ENCODE measurements at places on chromosomes 5 and 9.

DNA sequence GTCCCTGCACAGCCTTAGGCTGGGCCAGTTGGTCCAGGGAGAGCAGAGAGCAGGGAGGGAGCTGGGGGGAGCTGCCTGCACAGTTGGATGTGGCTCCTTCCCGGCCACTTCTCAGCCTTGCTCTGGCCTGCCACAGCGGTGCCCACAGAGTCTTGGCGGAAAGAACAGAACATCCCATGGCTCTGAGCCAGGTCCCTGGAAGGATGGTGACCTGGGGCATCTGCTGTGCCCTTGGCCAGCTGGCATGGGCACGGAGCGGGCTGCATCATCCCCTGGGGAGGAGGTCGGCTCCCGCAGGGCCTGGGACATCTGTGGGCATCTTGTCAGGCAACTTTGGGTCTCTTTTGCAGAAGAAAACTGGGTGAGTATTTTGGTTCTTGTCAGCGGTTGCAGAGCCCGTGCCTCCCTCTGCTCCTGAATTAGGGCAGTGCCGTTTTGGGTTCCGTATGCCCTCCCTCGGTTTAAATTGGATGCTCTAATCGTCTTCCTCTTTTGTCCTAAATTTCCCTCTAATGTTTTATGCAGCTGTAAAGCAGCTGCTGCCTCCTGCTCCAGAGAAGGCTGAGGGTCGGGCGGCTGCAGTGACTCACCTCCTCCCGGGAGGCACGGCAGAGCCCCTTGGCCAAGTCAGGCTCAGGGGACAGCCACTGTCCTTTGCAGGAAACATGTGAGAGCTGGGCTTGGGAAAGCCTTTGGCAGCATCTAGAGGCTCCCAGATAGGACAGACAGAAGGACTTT lies 10.5 kb upstream of the NACC2 start:
- no peak for DNase-seq

- DNase-seq = no peak
These were observed 219.1 kb downstream of the C9orf50 start for GRCh38 chr9:129401623-129402370.

- DNase-seq = no peak
These were observed 448.3 kb downstream of the NTRK2 start for GRCh38 chr9:85117831-85118230.

DNA sequence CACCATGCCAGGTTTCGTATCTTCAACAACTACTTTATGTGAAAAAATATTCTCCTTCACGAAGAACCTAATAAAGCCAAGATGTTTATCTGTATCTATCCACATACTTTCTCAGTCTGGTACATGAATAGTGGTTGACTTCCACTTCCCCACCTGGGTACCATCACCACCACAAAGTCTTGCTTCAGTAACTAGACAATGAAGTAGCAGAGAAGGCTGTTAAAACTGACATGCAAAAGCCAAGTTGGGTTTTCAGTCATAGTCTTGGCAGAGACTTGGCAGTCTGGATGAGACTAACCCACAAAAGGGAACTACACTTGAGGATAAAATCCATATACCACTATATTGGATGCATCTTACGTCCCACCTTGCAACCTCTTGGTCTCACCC lies 5.0 kb downstream of the P4HA2 start:
- DNase-seq = no peak

- DNase-seq = no peak
These were observed 80.6 kb upstream of the ZNF366 start for GRCh38 chr5:72587661-72588308.

DNA sequence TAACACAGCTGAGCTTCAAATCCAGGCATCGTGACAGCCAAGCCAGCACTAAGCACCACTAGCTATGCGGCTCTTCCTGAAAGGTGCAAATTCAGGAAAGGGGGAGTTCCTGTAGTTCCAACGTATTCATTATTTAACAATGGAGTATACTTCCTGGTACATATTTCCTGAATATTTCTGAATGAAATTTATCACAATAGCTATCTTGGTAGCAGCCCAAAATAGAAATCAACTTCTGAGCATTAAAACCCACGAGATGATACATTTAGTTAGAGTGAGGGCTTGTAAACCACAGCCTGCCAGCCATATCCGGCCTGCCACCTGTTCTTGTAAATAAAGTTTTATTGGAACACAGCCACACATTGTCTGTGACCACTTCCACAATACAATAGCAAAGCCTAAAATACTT lies 109.7 kb upstream of the RETREG1 start:
- no peak for DNase-seq

GRCh38 chr5:74616236-74617146 lies 24.0 kb downstream of the ENC1 start:
- no peak for DNase-seq

- DNase-seq = no peak
These were observed 259.3 kb downstream of the CEMIP2 start for GRCh38 chr9:71509054-71509453.

DNA sequence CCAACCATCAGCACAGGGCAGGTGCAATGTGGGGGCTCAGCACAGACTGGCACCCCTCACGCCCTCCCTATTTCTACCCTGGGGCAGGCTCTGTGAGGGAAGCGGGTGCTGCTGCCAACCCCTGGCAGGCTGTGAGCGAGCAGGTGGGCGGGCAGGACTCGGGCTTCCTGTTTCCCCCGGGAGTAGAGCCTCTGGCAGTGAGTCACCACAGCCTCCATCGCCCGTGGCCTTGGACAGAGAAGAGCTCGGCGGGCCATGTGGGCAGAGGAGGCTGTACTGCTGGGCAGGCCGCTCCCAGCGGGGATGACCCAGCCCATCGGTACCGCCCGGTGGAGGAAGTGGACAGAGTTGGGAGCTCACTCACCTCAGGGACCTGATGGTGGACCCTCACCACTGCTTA lies 16.6 kb downstream of the KCNT1 start:
- no peak for DNase-seq

DNA sequence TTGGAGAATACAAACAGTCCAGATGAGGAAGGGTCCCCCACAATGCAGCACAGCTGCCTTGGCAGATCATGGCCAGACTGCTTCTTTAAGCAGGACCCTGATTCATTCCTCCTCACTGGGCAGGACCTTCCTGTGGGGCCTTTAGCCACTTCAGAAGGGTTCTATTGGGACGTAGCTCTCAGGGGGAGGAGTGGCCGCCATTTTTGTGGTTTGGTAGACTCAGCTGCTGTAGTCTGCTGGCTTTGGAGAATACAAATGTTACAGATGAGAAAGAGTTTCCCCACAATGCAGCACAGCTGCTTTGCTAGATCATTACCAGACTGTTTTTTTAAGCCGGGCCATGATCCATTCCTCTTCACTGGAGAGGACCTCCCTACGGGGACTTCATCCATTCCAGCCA lies 57.4 kb downstream of the TMEM38B start:
- DNase-seq = no peak

- DNase-seq = no peak
These were observed 198.1 kb downstream of the SYK start for GRCh38 chr9:90999425-91000397.

- DNase-seq = no peak
These were observed 4.8 kb downstream of the HBEGF start for GRCh38 chr5:140341591-140341990.

DNA sequence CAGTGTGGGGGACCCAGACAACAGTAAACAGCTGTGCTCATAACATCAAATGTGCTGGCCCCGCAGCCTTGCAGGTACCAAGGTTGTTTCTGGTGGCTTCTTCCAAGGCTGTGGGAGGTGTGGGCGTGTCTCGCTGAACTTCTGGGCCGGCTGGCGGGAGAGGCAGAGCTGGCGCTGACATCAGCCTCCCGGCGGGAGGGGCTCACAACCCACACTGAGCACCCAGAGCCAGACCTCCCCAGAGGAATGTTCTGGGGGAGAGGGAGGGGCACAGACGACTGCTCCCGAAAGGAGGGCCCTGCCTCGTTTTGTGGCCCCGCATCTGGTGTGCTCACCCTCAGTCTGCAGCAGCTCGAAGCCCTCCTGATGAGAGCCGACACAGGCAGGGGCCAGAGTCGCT lies 6.9 kb upstream of the SLC12A7 start:
- DNase-seq = peak; percentile 47

- no peak for DNase-seq
These were observed 3.5 kb downstream of the KDM4C start for GRCh38 chr9:6761306-6761705.

GRCh38 chr5:148810823-148811222 lies 15.6 kb upstream of the ADRB2 start:
- no peak for DNase-seq

GRCh38 chr9:33273972-33274328 lies 9.1 kb downstream of the CHMP5 start:
- DNase-seq = no peak

DNA sequence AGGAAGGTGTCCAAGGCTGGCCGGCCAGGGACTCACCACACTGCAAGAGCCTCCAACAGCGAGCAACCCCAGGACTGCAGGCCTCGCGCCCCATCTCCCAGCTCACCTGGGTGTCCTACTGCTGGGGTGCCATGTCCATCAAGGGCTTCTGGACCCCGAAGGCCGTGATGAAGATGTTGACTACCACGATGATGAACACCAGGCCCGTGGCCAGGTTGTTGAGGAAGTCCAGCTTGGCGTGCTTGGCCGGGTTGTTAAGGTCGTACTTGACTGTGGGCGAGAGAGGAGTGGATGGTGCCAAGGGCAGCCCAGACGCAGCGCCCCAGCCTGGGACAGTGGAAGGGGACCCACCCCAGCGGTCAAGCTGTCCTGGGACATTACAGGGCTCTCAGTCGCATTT lies 9.3 kb downstream of the NINJ1 start:
- no peak for DNase-seq

GRCh38 chr5:168603746-168604145 lies 24.6 kb upstream of the PANK3 start:
- no peak for DNase-seq

GRCh38 chr9:135076876-135077430 lies 10.5 kb upstream of the OLFM1 start:
- DNase-seq = no peak

DNA sequence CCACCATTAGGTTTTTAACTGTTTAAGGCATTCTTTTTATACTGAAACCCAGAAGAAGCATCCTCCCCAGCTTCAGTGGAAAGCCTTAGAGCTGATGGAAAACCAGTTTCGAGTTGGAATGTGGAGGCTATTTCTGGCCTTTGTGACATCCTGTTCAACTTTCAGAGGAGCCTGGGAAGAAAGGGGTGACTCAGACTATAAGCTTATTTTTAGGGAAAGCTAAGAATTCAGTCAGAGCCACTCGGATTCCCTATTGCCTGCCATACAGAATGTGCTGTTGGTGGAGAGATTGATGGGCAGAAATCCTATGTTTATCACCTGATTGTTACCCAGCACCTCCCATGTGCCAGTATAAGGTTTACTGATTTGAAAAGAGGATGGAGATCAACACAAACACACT lies 19.8 kb downstream of the PALM2AKAP2 start:
- no peak for DNase-seq

GRCh38 chr5:160847526-160848085 lies 4.4 kb downstream of the ATP10B start:
- no peak for DNase-seq

- no peak for DNase-seq
These were observed 7.2 kb upstream of the LHFPL2 start for GRCh38 chr5:78655746-78656290.

GRCh38 chr5:109844148-109844547 lies 154.4 kb downstream of the MAN2A1 start:
- DNase-seq = no peak

DNA sequence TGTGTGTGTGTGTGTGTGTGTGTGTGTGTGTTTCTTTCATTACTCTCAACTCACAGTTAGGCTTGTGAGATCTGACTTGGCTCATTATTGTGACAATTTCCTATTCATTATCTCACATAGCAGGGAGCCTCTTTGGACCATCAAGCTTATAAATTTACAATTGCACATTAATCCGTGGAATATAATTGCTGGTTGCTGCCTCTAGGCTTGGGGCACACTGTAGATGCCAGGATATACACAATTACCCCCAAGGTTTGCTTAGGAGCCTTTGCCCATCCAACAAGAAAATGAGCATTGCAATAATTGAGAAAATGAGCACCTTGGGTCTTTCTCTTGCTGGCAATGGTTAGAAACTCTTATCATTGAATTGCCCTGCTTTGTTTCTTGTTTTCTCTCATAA lies 161.6 kb upstream of the DMRTA1 start:
- DNase-seq = no peak

DNA sequence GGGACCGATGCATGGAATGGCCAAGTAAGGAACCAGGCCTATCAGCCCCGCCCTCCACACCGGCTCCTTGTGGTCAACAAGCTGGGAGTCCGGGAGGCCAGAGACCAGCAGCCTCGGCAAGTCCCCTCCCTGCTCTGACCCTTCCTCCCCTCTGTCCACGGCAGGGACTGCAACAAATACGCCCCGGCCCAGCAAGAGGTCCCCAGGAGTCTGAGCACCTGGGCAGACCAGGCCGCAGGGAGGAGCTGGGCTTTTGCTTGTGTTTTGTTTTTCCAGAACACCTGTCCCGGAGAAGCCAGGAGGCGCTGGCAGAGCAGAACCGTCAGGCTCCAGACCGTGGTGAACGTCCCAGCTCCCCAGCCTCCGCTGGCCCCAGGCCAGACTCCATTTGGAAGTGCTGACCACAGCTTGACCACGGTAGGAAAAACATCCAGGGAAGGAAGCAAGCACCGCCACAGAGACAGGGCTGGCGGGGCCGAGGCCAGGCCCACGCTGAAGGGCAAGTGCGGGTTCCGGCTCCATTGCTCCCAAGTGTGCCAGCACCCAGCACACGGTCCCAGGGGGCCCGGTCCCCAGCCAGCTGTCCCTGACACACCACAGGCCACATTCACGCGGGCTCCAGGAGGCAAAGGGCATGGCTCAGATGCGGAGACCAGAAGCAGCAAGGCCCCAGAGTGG lies 56.7 kb downstream of the VAV2 start:
- DNase-seq = no peak

GRCh38 chr9:69395718-69396117 lies 70.7 kb downstream of the ENTREP1 start:
- DNase-seq = no peak

- DNase-seq = no peak
These were observed 3.5 kb upstream of the F2RL2 start for GRCh38 chr5:76626738-76627137.

DNA sequence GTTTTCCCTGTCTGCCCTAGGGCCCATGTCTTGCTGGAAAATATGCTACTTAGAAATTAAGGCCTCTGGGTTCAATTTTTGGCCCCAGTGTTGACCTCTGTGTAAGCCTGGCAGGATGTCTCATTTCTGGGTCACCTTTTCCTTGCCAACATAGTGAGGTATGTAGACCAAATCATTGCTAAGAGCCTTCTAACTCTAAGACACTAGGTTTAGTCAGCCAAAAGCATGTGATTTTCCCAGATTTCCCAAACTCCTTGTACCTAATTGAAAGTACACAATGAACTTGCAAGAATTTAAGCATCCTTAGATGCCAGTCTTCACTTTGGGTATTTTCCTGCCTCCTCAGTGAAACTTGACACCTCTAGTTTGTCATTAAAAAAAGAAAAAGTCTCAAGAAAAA lies 77.0 kb downstream of the GALNT10 start:
- DNase-seq = no peak

- no peak for DNase-seq
These were observed 90.8 kb downstream of the LHX2 start for GRCh38 chr9:124102363-124102762.

DNA sequence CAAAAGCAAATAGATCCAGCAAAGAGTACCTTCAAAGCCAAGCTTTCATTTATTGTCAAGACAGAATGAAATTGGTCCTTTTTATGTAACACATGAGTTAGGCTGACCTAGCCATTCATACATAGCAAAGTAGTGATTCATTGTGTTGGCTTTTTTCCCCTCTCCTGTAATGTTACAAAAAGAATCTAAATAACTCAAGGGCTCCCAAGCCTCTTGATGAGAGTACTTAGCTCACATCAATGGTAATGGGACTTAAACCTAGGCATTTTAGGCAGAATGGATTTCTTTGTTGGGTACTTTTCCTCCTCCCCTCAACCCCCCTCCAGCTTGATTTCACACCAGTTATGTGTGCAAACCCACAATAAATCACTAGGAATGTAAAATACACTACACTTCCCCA lies 123.7 kb downstream of the EBF1 start:
- no peak for DNase-seq
